NCI-H1417 (cell line): ENCODE measurements at places on chromosomes 2 and 18.

DNA sequence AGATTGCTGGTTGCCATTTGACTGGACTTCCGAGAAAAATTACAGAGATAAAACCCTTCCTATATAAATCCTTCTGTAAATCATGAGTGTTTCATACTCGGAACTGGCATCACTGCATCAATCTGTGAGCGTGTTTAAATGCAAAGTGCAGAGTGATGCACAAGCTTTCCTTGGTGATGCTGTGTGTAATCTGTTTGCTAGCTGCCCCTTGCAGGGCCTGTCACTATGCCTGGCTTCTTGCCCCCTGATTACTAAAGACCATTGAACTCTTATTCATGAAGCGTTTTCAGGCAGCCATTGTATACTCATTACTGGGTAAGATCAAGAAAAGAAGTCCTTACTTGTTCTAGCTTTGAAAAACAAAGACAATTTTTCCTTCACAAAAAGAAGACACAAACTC, 266.9 kb upstream of the FANCL start:
- no peak for DNase-seq

GRCh38 chr2:107545066-107545465, 281.6 kb upstream of the RGPD4 start:
- no peak for DNase-seq

DNA sequence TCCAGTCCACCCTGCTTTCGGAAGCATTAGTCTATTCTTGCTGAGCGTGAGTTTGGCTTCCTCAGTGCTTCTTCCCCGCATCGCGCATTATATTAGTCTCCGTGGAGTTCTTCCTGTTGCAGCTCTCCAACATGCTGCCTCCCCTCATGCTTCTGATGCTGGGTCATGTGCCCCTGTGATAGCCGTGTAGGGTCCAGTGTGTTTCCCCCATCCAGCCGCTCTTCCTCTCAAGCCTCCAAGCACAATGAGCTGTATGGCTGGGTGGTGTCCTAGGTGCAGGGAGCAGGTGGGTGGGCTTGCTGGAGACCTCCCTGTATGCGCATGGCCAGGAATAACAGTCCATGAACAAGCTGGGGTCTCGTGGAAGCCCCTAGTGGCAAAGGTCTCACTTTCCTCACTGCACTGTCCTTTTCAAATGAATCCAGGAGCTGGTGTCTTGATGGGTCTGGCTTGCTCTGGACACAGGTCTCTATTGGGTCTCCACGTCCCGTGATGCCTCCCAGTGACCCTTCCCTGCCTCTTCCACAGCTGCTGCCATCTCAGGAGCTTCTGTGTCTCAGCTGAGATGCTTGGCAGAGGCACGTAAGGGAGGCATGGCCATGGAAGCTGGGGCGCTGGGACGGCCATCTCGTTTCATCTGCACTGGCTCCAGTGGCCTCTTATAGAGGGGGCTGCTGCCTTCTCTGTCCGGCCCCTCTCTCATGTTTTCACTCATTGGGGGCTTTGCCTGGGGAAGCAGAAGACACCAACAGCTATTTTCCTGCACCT, 54.8 kb upstream of the HDAC4 start:
- no peak for DNase-seq

- DNase-seq: no peak
Observed at GRCh38 chr2:86492048-86492453, 50.9 kb downstream of the KDM3A start.

GRCh38 chr18:53457068-53457467, 767.4 kb downstream of the MBD2 start:
- DNase-seq: no peak

GRCh38 chr2:119049968-119050704, 108.1 kb downstream of the MARCO start:
- DNase-seq: peak; percentile 56

- DNase-seq: no peak
Observed at GRCh38 chr2:96977631-96978195, 8.7 kb downstream of the FAM178B start.

DNA sequence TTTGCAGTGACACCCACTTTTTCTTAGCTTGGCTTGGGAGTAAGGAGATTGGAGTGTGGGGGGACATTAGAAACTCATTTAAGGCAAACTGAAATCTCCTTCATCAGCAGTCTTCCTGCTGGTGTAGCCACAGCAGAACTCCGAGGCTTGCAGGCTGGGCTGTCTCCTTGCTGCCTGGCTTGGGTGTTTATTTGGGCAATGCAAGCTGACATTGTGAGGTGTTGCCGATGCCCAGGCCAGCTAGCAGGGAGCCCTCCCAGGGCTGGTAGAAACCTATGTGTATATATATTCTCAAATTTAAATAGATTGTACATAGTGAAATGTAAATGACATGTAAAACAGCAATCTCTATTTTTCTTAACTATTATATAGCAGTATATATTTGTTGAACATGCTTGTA, 11.8 kb downstream of the GDF7 start:
- no peak for DNase-seq

GRCh38 chr18:28050545-28050944, 126.4 kb downstream of the CDH2 start:
- peak; percentile 49 for DNase-seq

GRCh38 chr18:21831413-21831831, 90.8 kb downstream of the MIB1 start:
- no peak for DNase-seq

- no peak for DNase-seq
Observed at GRCh38 chr2:203870481-203870880, 2.9 kb downstream of the CTLA4 start.

DNA sequence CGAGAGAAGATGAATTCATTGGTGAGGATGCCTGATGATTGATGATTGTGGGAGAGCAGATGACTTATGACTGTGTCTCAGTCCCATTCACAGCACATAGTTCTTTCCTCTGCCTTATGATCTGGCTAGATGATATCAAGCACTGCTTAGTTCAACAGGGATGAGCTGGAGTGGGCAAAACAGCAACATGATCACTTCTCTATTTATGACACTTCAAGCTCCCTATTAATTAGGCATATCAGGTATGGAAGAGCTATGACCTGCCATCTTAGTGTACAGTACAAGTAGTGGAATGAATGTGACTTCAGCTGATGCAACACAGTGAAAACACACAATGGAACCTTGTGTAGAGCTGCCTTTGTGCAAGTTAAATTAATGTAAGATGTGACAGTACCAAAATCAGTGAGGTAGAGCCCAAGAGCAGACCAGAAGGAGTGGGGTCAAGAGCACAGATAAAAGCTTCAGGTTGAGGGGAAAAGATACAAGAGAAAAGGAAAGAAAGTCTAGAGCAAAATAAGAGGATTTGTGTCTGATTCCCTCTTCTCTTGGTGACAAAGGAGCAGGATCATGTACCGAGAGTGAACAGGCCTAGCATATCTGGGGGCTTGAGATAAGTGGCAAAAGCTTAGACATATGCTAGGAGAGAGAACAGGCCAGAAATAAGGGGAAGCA, 93.0 kb upstream of the MYO3B start:
- no peak for DNase-seq

- DNase-seq: no peak
Observed at GRCh38 chr2:239545741-239546392, 145.0 kb upstream of the HDAC4 start.
